Fibroblast of gingiva (primary cell): ENCODE measurements at places on chromosomes 13 and 19.

- DNase-seq, result no peak
Observed at GRCh38 chr13:26957182-26957581, 196.6 kb upstream of the GPR12 start.

DNA sequence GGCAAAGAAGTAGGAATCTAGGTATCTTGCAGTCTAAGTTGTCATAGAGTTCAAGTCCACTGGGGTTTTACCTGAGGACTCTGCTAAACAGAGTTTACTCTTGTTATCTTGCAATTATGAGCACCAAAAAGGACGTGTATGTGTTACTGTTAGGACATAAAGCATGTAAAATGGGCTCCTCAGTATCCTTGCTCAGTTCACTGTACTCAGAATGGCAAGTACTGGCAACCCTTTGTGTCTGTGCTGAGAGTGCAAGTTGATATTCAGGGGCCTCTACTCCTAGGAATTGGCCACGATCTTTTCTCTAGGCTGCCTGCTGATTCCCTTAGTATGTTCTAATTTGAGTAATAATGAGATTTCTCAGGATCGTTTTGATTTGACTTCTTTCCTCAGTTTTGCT is 13.3 kb downstream of the TDRD3 start:
- no peak for DNase-seq

DNA sequence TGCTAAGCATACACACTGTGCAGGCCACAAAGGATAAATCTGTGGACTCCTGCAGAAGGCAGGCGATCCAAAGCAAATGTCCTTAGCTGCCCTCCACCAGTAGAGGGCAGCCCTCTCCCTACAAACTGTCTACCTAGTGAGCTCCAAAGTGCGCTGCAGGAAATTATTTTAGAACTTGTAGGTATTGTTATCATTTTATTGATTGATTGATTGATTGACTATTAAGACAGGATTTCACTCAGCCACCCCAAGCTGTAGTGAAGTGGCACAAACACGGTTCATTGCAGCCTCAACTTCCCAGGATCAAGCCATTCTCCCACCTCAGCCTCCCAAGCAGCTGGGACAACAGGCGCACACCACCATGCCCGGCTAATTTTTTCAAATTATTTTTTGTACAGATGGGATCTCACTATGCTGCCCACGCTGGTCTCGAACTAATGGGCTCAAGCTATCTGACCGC is 37.3 kb downstream of the RNF6 start:
- DNase-seq, result peak; percentile 66

- DNase-seq, result no peak
Observed at GRCh38 chr13:104447348-104447747, 1381.1 kb upstream of the SLC10A2 start.

DNA sequence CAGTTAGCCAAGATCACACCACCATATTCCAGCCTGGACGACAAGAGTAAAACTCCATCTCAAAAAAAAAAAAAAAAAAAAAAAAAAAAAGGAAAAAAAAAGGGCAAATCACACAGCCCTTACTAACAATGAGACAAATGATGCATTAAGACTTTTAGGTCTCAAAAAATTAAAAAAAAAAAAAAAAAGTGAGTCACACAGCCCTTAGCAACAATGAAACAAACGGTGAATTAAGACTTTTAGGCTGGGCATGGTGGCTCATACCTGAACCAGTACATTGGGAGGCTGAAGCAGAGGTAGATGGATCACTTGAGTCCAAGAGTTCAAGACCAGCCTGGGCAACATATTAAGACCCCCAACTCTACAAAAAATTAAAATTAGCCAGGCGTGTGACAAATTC is 32.4 kb upstream of the EIF3G start:
- no peak for DNase-seq

DNA sequence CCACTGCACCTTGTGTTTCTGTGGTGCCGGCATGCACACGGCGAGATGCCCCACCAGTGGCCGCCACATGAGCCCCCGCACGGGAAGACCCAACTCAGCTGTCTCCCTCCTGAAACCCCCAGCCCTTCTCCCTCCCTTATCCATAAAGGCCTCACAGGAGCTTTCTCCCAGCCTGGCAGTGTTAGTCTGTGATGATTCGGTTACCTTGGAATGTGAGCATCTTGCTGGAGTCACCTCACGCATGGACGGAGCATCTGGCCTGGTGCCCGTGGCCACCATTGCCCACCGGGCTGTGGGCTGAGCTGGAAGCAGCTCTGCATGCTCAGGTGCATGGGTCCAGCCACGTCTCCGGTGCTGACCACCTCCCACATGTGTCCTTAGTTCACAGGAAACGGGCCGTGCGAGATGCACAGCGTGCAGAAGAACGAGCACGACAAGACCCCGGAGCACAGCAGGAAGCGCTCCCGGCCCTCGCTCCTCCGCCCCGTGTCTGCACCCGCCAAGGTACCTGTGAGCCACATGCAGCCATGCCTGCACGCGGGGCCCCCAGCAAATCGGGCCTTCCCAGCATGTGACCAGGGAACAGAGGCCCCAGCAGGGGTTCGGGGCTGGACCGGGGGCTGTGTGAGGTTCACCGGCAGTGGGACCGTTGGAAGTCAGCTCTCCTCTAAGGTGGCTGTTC is 22.0 kb downstream of the SIN3B start:
- no peak for DNase-seq

GRCh38 chr13:48562296-48563066 is 29.6 kb upstream of the RCBTB2 start:
- no peak for DNase-seq

- no peak for DNase-seq
Observed at GRCh38 chr13:20990910-20991525, 70.4 kb downstream of the LATS2 start.

GRCh38 chr13:79987323-79987722 is 353.6 kb downstream of the SPRY2 start:
- DNase-seq, result no peak

DNA sequence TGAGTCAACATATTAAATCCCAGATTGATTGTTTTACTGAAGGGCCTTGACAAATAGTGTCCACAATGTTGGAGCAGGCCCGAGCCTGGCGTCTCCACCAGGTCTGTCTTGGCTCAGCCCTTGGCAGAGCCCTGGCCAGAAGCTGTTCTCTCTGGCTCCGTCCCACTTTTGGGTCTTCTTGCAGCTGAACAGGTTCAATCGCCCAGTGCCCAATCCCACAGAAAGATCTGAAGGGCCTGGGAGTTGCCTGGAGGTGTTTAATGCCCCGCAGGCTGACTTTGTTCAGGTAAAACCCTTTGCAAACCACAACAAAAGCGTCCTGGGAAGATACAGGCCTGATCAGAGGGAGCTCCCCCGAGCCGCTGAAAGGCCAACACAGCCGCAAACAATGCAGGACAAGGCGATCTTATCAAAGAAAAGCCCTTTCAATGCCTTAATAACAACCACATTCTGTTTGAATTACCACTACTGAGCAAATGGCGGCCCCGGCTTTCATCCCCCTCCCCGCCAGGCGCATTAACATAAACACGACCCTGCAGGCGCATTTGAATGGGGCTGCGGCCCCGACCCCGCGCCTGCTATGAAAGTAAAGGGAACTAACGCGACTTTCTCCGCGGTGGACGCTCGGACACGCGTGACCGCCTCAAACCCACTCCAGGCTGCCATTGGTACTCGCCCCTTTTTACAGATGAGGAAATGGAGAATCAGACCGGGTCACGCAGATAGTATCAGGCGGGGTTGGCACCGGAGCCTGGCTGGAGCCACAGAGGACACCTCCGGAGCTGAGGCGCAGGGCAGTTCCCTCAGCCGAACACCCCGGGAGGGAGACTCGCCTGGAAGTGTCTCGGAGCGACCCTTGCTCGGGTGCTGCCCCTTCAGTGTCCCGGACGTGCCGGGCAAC is 3.1 kb downstream of the CDX2 start:
- DNase-seq, result no peak

DNA sequence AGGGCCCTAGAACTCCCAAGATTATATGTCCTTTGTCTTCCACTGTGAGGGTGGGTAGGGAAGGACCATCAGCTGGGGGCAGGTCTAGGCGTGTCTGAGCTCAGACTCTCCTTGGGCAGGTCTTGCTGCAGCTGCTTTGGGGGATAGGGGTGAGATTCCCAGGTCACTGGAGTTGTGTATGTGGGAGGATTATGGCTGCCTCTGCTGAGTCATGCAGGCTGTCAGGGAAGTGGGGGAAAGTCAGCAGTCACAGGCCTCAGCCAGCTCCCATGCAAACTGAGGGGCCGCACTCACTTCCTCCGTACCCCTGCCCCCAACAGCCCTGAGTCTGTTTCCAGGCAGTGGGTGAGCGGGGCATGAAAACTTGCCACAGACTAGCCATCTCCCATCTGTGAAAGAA is 600.8 kb downstream of the DIAPH3 start:
- no peak for DNase-seq

DNA sequence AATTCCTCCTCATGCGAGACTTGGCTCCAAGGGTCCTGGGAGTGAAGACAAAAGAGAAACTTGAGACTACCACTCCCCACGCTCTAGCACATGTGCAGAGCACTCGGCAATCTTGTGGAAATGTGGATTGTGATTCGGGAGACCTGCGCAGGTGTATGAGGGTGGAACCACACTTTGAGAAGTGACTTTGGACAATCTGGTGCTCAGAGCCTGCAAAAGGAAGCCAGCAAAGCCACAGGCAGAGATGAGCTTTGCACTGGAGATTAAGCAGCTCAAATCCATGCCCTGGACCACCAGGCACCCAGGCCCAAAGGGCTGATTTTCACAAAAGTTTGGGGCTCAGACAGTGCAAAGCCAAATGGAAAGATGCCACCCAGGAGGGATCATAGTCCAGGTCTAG is 162.5 kb upstream of the TSHZ3 start:
- DNase-seq, result no peak

GRCh38 chr13:39547108-39547507 is 55.9 kb downstream of the LHFPL6 start:
- no peak for DNase-seq

- no peak for DNase-seq
Observed at GRCh38 chr19:57067440-57067839, 52.3 kb upstream of the USP29 start.

- DNase-seq, result no peak
Observed at GRCh38 chr13:110109140-110109783, 197.7 kb downstream of the COL4A1 start.

DNA sequence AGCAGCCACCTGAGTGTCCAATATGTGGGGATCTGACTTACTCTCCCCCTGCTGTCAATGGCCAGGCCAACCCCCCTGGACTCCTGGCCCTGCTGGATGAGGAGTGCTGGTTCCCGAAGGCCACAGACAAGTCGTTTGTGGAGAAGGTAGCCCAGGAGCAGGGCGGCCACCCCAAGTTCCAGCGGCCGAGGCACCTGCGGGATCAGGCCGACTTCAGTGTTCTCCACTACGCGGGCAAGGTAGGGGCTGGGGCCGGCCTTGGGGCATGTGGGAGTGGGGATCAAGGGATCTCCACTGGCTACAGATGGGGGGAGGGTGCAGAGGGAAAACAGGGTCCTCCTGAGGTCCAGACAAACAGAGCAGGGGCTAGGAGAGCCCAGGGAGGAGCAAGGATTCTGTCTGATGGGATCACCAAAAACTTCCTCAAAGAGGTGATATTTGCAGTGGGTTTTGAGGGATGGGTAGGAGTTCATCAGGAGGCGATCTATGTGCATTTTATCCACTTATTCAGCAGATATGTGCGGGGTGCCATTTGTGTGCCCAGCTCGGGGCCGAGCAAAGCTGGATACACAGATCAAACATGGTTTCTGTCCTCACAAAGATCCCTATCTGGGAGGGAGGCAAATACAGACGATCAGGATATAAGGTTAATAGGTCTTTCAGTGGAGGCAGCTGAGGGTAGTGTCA is 47.2 kb downstream of the MYH14 start:
- no peak for DNase-seq

DNA sequence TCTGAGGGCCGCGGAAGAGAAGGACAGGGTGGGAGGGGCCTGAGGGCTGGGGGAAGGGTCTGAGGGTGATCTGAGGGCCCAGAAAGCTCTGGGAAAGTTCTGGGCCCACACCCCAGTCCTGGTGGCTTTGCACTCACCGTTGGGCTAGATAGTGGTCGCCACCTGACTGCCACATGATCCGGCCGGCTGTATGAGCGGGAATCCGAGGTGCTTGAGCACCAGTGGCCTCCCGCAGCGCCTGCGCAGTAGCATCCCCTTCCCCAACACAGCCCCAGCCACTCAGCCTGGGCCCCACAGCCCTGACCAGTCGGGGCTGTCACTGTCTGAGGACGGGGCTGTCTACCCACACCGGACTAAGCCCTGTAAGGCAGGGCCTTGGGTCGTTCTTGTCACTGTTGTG is 15.0 kb downstream of the PRODH2 start:
- DNase-seq, result no peak

GRCh38 chr13:91904597-91904996 is 506.2 kb downstream of the GPC5 start:
- DNase-seq, result no peak

GRCh38 chr13:35630551-35631275 is 154.2 kb upstream of the MAB21L1 start:
- peak; percentile 64 for DNase-seq
